NCI-H1436 (cell line): ENCODE measurements at places on chromosomes 16 and 17.

DNA sequence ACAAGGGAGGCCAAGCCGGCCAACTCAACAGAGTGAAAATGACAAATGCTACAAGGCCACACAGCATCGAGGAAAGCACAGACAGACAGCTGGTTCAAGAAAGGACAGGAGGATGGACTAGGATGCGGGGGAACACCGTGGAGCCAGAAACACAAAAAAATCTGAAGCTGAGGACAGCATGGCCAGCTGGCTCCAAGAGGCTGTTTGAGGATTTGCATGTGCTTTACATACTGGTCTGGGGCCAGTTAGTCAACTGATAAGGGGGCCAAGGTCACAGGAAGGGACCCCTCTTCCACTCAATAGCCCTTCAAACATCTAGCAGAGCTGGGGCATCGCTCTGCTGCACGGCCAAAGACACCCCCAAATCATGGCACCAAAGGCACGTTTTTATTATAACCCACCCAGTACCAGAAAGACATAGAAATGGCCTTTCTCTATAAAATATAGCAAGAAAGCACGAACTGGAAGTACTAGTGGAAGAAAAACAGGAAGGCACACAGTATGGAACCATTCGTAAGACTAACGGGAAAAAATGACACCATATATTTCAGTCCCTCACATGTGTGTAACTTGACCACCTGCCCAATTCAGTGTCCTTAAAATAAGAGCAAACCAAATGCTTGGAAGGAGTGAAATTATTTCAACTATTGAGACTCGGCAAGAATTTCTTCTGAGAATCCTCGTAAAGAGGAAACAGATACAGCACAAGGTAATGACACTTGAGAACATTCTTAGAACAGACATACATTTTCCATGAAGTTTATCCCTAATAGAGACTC, 7.8 kb upstream of the SRL start:
- DNase-seq = no peak

DNA sequence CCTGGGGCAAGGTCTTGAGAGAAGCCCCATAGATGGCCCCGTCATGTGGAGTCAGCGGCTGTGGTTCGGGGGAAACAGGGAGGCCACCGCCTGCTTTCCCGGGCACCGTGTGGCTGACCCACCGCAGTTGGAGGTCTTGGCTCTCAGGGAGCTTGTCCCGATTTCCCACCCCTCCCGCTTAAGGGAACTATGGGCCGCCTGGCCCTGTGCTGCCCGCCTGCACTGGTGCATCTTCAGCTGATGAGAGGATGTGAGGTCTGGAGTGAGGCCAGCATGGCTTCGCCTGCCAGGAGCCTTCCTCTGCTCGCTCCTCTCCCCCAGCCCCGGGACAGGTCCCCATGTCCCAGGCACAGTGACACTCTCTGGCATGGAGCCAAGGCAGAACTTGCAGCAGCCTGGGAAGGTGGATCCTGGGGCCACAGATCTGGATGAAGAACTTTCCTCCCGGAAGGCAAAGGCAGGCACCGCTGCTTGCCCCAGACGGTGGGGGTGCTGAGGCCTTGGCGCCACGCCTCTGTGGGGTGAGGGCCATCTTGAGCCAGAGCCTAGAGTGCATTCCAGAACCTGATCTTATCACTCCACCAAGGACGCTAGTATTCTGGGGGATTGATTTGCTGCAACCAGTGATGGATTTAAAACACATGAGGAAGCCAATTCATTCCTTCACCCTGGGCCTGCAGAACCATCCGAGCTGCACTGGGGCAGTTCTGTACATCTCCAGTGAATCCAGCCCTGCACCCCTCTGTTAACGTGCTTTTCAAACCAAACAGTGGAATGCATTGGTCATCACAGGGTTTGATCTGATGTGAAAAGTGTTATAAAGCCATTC, 178.6 kb upstream of the TNRC6C start:
- DNase-seq = no peak

DNA sequence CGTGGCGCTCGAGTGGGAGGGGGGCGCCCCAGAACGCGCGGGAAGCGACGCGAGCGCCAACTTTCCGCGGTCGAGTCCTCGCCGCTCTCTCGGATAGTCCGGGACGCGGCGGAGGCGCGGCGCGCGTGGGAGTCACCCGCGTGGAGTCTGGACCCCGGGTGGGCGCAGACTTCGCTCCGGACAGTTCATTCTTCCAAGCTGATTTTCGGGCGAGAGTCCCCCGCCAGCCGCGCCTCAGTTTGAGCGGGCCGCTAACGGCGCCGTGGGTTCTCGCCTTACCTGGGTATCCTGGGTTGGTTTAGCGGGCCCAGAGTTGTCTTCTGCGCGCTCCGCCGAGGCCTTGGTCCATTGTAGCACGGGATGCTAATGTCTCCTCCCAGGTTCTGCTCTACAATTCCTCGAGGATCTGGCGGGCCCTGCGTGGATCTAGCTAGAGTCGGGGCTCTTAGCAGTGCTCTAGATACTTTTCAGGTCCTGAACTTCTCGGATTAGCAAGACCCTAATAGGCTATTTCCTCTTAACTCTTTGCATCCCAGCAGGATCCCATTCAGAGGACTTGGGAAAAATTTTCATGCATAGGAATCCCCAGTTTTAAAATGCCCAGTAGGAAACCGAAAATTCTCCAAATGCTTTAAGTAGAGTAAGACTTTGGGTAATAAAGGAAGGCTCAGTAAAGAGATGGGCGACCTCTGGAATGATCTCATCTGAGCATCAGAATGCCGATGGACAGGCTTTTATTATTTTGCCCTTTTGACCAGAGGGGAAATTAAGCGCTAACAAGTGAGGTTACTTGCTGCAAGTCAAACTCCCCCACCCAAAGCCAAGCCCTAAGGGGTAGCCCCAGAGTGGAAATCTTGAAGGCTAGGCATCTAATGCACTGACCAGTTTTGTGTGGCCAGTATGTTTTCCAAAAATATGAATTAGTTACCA, 537 bp upstream of the GJC1 start:
- peak; percentile 13 for DNase-seq

GRCh38 chr16:85860413-85861094, 38.4 kb upstream of the IRF8 start:
- no peak for DNase-seq

- DNase-seq = no peak
These were observed 21.9 kb upstream of the ZC3H18 start for GRCh38 chr16:88548131-88548874.

- DNase-seq = no peak
These were observed 330.1 kb downstream of the MAP2K6 start for GRCh38 chr17:69744512-69745070.

GRCh38 chr16:30551781-30552180, 6.4 kb downstream of the ZNF764 start:
- no peak for DNase-seq

DNA sequence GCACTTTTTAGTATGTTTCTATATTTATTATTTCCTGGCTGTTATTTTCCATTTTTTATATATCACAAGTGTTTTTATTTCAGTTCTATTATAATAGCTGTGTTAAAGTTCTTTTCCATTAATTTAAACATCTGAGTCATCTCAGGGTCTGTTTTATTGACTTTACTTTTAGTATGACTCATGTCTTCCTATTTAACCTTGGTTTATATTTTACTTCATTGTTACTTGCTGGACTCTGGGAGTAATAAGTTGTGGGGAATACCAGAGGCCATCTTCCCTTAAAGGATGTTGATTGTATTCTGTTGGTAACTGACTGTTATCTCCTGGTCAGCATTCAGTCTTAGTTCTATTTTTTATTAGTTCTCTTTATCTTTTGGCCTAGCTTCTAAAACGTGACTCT, 1508.2 kb downstream of the CDH11 start:
- no peak for DNase-seq

GRCh38 chr17:17252149-17252661, 15.2 kb upstream of the FLCN start:
- no peak for DNase-seq
